ENCODE measurements at places on chromosomes 4 and X. TPM values are rescaled to one million over a fixed set of nuclear protein-coding genes. Genes with fewer than 3 reads are reported as not detected.
A peak's percentile ranks its signal among the peaks of the same experiment; 100 is the strongest.

Gene ZNF157
- not detected for total RNA-seq

Gene SUPT20HL1
- total RNA-seq = not detected

Gene PROM1
- 2.1 TPM for total RNA-seq

Gene GYG2
- total RNA-seq = 1.3 TPM

Gene NHSL2
- total RNA-seq = 4.7 TPM

Gene STARD8
- total RNA-seq = 10.5 TPM

Gene SPANXA2
- not detected for total RNA-seq

Gene MAGEA10
- total RNA-seq = not detected

Gene NAP1L2
- 5.4 TPM for total RNA-seq

DNA sequence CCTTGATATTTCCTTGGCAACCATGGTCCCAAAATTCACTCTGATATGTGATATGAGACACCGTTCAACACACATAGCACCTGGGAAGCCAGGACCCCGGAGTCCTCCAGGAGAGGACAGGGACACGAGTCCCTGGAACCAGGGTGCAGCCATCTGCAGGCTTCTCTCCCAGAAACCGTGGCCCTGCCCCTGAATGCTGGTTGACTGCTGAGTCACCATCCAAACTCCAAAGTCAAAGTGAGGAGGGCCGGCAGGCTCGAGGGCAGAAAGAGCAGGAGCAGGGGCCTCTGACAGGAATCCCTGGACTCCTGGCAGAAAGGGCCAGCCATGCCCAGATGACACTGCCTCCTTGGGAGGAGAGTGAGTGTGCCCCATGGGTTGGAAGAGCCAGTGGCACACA is 6.9 kb upstream of the PNMA6A start:
- DNase-seq = no peak

DNA sequence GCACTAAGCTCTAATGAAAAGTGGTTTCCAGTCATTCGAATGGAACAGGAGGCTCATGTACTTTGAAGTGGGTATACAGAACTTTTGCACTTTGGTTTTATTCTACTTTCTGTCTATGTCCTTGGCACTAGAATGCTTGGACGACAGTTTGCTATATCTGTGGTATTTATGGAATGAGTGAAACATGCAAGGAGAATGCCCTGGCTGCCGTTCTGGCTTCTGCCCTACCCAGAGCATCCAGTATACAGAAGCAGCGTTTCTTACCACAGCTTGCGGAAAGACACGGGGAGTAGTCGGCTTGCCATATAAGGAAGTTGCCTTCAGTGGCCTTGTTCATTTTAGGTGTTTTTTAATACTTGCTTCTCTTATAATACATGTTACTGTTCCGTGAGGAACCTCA is 98.0 kb downstream of the TBL1X start:
- peak; percentile 45 for DNase-seq

GRCh38 chr4:94352996-94353395 is 10.4 kb upstream of the HPGDS start:
- no peak for DNase-seq

- no peak for DNase-seq
Observed at GRCh38 chr4:183106839-183107238, 7.8 kb downstream of the WWC2 start.

- no peak for DNase-seq
Observed at GRCh38 chrX:82556588-82556987, 951.5 kb upstream of the POU3F4 start.

DNA sequence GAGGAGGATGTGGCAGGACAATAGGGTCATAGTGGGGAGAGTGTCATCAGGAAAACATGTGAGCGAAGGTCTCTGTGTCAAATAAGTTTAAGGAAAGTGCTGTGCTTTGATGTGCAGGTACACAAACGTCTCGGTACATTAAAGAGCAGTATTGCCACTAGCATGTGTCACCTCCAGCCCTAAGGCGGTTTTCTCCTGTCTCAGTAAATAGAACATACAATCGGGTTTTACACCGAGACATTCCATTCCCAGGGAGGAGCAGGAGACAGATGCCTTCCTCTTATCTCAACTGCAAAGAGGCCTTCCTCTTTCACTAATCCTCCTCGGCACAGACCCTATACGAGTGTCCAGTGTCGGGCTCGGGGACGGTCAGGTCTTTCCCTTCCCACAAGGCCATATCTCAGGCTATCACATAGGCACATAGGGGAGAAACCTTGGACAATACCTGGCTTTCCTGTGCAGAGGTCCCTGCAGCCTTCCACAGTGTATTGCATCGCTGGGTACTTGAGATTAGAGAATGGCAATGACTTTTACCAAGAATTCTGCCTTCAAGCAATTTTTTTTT is 684.5 kb downstream of the PDHA2 start:
- DNase-seq = no peak

- DNase-seq = peak; percentile 81
Observed at GRCh38 chr4:148044089-148044911, 312.4 kb downstream of the ARHGAP10 start.

- DNase-seq = peak; percentile 3
Observed at GRCh38 chr4:7171191-7171900, 21.0 kb upstream of the SORCS2 start.

- no peak for DNase-seq
Observed at GRCh38 chrX:26032111-26032912, 105.8 kb upstream of the MAGEB18 start.

GRCh38 chrX:101348452-101349192 is at the start of gene TIMM8A:
TSS of gene TIMM8A (minus strand) at chrX:101348742. CDS start at chrX:101348664, 78 bp downstream.
- peak; percentile 87 for DNase-seq

DNA sequence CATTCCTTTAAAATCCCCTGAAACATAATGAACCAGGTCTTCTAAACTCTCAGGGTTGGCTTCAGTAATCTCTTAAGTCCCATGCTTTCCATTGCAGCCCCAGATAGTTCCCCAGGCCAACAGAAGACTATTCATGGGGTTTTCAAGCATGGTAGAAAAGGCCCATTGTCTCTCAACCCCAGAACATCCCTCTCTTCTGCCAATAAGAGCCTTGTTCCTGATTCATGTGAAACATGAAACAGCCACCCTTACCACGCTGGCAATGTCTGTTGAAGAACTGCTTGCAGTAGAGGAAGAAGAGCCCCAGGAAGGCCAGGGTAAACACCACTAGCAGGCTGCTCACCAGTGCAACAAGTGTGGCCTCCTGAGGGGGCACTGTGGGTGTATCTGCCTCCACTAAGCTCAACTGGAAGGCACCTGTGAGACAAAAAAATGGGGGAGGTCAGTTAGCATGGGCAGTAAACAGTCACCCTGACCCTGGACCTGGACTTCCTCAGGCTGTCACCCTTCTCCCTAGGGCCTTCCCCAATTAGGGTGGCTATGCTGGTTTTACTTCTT is 36.4 kb downstream of the EDA2R start:
- no peak for DNase-seq

DNA sequence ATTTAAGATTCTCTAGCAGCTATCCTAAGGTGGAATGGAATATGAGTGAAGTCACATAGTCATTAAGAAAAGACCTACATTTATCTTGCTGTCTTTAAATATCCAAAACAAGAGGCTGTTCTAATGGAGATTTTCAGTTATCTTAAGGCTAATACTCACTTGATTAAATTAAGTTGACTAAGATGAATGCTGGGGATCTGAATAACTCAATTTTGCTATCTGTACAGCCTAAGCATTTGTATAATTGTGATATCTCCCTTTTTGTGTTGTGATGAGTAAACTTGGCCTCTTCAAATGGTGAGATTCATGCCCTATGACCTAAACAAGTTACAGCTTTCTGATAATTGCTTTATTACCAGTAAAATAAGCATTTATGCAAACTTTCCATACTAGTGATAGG is 13.6 kb upstream of the GUCY1A1 start:
- DNase-seq = no peak

DNA sequence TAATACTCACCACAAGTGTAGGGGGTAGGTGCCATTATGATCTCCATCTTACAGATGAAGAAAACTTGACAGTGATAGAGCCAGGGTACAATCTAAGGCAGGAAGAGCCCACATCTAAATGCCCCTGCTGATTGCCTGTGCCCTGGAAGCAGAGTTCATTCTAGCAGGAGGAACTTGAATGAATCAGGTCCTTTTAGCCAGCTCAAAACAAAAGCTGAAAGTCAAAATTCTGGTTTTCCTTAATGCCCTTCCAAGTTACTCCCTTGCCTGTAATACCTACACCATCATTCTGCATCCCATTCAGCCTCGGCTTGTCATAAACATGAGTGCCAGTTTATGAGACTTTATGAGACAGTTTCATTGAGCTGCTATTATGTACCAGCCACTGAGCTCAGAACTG is 89.6 kb downstream of the SCD5 start:
- DNase-seq = no peak

GRCh38 chr4:173212379-173212778 is 43.8 kb downstream of the GALNT7 start:
- no peak for DNase-seq

- DNase-seq = no peak
Observed at GRCh38 chr4:27692158-27692557, 831.5 kb downstream of the STIM2 start.
